ENCODE measurements at places on chromosomes 7 and 10.

GRCh38 chr10:55374917-55375316 is 573.9 kb upstream of the PCDH15 start:
- no peak for DNase-seq

DNA sequence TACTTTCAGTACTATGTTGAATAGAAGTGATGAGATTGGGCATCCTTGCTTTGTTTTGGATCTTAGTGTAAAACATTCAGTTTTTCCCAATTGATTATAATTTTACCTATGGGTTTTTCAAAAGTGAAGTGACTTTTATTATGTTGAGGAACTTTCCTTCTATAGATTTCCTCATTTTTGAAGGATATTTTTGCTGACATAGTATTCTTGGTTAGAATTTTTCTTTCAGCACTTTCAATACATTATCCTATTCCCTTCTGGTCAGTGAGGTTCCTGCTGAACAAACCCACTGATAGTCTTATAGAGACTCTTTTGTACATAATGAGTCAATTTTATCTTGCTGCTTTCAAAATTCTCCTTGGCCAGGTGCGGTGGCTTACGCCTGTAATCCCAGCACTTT is 297.2 kb downstream of the SUGCT start:
- DNase-seq, result no peak

DNA sequence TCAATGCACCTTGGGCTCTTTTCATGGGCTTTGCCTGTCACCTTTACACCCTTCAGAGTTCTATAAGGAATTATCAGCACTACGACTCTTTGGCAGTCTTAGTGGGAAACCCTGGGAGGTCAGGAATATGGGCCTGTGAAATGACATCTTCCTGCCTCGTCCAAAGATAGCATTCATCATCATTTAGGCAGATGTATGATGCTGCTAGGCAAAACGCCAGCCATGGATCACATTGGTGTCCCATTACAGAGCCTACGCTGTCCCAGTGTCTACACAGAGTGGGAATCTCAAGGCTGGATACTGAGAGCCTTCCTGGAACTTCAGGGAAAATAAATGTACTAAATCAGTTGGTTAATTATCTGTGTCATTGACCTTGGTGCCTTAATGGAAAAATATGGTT is 259.4 kb upstream of the CELF2 start:
- no peak for DNase-seq

- DNase-seq, result no peak
Measured at GRCh38 chr7:151349507-151349853, 7.9 kb downstream of the NUB1 start.

GRCh38 chr7:117190104-117190503 is 132.8 kb downstream of the WNT2 start:
- no peak for DNase-seq

Data from lower leg skin (tissue), 4 donors.